Sigmoid colon (tissue), 7 donors: ENCODE measurements at places on chromosomes 6 and 20. TPM values are rescaled to one million over a fixed set of nuclear protein-coding genes. Genes with fewer than 3 reads are reported as not detected.

DNA sequence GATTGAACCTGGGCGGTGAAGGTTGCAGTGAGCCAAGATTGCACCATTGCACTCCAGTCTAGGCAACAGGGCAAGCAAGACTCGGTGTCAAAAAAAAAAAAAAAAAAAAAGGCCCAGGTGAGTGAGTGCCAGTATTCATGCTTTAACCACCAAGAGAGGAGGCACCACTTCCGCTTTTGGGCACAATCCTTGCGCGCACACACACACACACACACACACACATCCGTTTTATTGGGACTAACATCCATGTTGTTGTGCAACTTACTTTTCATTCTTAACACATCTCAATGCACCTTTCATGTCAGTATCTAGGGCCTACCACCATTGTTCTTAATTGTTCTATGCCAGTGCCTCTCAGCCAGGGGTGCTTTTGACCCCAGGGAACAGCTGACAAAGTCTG, 263.0 kb downstream of the CDC5L start:
- DNase-seq = no peak
- peaks cover 20% of the 10 kb centered on the region for H3K4me1 ChIP-seq
- no peaks in the 10 kb centered on the region for H3K27me3 ChIP-seq

DNA sequence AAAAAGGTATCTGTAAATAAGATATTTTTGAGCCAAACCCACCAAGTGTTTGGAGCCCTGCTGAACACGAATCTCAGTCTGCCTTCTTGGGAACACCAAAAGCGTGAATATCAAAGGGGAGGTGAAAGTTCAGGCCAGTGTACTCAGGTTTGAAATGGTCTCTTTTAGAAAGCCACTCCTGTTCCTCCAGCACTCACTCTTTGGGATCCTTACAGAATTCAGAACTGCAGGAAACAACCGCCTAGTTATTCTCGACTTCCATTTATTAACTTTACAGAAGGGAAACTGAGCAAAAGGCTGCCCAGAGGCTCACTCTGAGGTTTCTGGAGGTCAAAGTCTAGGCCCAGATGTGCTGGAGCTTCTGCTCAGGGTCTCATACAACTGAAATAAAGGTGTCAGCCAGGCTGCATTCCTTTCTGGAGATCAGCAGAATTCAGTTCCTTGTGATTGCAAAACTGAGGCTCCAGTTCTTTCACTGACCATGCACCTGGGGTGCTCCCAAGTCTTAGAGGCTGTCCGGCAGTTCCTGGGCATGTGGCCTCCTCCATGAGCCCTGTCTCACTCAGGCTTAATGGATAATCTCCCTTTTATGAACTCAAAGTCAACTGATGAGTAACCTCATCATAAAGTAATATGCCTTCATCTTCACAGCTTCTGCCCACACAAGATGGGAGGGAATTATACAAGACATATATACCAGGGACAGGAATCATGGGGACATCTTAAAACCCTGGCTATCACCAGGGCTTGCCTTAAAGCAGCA, 65.5 kb upstream of the TNFAIP3 start:
- peaks cover 19% of the 10 kb centered on the region for H3K4me1 ChIP-seq
- no peak for DNase-seq
- no peaks in the 10 kb centered on the region for H3K36me3 ChIP-seq
- H3K4me3 ChIP-seq = no peak overlapping the region
- no peaks in the 10 kb centered on the region for H3K27me3 ChIP-seq
- no peak overlapping the region for H3K27ac ChIP-seq

Gene CST3
- total RNA-seq = 1,250 TPM

Gene ADGB
- 0.55 TPM for total RNA-seq

- H3K4me3 ChIP-seq = no peak overlapping the region
- no peak overlapping the region for H3K27ac ChIP-seq
- H3K4me1 ChIP-seq = no peaks in the 10 kb centered on the region
- peaks cover 9% of the 10 kb centered on the region for H3K27me3 ChIP-seq
- no peaks in the 10 kb centered on the region for H3K36me3 ChIP-seq
- no peak for DNase-seq
Observed at GRCh38 chr20:62638055-62638570, 4.2 kb upstream of the SLCO4A1 start.

DNA sequence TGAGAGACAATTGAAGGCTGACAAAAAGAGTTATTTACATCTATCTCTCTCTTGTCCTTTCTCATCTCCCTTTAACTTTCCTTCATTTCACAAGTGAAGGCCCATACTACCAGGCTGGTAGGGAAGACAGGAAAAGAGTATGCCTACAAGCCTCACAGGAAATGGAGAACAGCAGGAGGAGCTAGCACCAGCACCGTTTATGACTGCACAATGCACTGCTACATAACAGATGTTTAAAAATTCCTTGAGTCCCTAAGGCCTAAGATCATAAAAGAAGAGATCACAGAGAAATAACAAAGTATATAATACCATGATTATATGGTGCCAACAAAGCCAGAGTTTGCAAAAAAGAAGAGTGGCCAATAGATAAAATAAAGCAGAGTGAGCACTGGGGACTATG, 194.8 kb downstream of the UNC5CL start:
- H3K27me3 ChIP-seq = no peaks in the 10 kb centered on the region
- no peak overlapping the region for H3K27ac ChIP-seq
- no peak overlapping the region for H3K4me3 ChIP-seq

DNA sequence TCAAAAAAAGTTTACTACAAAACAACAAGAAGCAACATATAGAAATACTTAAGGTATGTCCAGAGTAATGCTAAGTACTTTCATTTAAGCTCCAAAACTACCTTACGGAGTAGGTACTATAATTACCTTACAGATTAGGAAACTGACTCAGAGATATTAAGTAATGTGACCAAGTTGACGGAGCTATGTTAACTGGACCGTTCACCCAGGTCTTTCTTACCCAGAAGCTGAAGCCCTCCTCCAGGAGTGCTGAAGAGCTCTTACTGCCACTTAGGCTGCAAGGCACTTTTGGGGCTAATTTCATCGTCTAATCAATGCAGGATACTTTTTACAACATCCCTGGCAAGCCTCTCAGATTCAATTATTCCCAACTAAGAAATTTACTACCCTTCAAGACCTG, 123.7 kb downstream of the CHD6 start:
- no peak overlapping the region for H3K4me3 ChIP-seq
- no peak for DNase-seq
- H3K36me3 ChIP-seq = peaks cover 16% of the 10 kb centered on the region
- no peaks in the 10 kb centered on the region for H3K27me3 ChIP-seq
- H3K4me1 ChIP-seq = peaks cover under 1% of the 10 kb centered on the region

GRCh38 chr6:27177485-27178406, 69.8 kb upstream of the PRSS16 start:
- peak overlapping the region; percentile 94 for H3K4me3 ChIP-seq
- peak; percentile 92 for DNase-seq
- no peaks in the 10 kb centered on the region for H3K36me3 ChIP-seq
- no peaks in the 10 kb centered on the region for H3K4me1 ChIP-seq
- no peaks in the 10 kb centered on the region for H3K27me3 ChIP-seq

DNA sequence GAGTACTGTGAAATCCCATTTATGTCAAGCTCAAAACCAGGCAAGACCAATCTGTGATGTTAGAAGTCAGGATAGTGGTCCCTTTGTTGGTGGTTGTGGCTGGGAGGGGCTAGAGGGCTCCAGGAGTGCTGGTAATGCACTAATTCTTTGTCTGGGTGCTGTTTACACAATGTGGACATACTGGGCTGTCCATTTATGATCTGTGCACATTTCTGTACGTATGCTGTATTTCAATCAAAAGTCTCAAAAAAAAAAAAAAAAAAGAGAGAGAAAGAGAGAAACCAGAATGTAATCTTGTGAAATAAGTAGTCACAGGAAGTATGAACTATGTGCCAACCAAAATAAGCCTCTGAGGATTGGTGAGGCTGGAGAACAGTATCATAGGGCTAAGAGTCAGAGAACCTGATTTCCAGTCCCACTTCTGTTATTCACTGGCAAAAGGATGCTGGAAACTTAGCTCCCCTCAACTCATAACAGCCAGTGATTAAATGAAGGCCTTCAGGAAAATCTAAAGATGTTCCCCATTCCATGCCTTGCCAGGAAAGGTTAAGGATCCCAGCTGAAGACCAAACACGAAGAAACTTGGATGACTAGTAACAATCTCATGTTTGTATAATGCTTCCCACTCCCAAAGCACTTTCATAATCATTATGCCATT, 19.6 kb upstream of the TRAM2 start:
- no peaks in the 10 kb centered on the region for H3K4me1 ChIP-seq
- H3K27me3 ChIP-seq = no peaks in the 10 kb centered on the region
- no peaks in the 10 kb centered on the region for H3K36me3 ChIP-seq
- H3K4me3 ChIP-seq = no peak overlapping the region

DNA sequence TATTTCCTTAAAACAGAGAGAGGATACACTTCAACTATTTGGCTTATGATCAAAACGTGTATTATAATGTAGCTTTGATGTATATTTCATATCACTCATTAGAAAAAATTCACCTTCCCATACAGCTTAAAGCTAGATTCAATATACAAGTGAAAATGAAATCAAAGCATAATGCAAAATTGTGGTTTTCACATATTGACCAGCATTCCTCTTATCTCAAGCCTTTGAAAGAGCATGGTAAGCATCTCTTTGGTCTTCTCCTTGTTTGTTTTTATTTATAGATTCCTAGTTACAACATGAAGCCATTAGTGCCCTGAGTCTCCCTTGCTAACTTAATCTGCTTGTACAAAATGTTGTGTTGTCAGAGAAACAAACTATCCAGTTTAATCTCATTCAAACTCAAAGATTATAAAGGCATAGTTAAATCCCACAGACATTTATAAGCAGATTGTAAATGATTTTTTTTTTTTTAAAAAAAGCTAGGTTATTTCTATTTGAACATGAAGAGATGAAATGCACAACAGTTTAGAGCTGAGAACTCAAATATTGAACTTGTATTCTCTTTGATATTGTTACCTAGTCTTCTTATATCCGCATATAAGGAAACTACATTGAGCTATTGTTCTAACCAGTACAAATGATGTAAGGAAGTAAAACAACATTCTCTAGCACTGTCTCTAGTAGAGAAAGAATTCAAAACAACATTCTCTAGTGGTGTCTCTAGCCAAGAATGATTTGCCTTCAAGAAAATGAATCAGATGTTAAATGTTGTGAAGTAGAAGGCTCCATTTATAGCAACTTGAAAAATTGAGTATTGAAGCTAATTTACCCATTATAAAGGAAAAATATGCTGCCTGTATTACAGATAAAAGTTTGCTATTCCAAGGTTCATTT, 31.2 kb upstream of the SMIM28 start:
- H3K4me3 ChIP-seq = no peak overlapping the region
- H3K4me1 ChIP-seq = peaks cover 17% of the 10 kb centered on the region
- H3K27me3 ChIP-seq = no peaks in the 10 kb centered on the region
- DNase-seq = no peak

GRCh38 chr6:7468382-7469081, 72.9 kb upstream of the DSP start:
- no peak overlapping the region for H3K4me3 ChIP-seq
- no peaks in the 10 kb centered on the region for H3K4me1 ChIP-seq
- no peaks in the 10 kb centered on the region for H3K36me3 ChIP-seq

DNA sequence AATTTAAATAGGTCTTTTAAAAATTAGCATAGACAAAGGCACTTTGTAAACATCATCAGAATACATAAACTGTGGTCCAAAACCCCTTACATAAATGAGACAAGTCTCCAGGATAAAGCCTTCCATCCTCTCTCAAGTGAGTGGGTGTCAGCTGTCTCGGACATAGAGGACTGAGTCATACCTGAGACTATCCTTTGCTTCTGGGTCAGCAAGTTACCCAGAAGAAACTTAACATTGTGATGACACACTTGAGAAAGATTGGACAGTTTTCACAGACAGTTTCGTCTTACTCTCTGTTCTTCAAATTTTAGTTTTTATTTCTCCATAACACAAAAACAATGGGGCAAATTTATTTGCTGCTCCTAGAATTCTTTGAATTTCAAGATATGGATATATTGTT, 838.0 kb downstream of the DHX35 start:
- no peaks in the 10 kb centered on the region for H3K27me3 ChIP-seq
- H3K36me3 ChIP-seq = no peaks in the 10 kb centered on the region
- no peak overlapping the region for H3K4me3 ChIP-seq

- H3K27me3 ChIP-seq = no peaks in the 10 kb centered on the region
- no peak overlapping the region for H3K27ac ChIP-seq
- no peak overlapping the region for H3K4me3 ChIP-seq
- no peaks in the 10 kb centered on the region for H3K36me3 ChIP-seq
- DNase-seq = no peak
- no peaks in the 10 kb centered on the region for H3K4me1 ChIP-seq
Observed at GRCh38 chr6:101776919-101777350, 383.4 kb downstream of the GRIK2 start.

Gene WFDC9
- total RNA-seq = not detected

GRCh38 chr6:88574031-88574430, 389.4 kb downstream of the RNGTT start:
- H3K27me3 ChIP-seq = no peaks in the 10 kb centered on the region
- no peaks in the 10 kb centered on the region for H3K4me1 ChIP-seq
- no peak overlapping the region for H3K4me3 ChIP-seq
- H3K36me3 ChIP-seq = no peaks in the 10 kb centered on the region

Gene EEF1A2
- 9.3 TPM for total RNA-seq

Gene HNF4A
- total RNA-seq = 1.1 TPM

Gene LAMA4
- total RNA-seq = 113 TPM

DNA sequence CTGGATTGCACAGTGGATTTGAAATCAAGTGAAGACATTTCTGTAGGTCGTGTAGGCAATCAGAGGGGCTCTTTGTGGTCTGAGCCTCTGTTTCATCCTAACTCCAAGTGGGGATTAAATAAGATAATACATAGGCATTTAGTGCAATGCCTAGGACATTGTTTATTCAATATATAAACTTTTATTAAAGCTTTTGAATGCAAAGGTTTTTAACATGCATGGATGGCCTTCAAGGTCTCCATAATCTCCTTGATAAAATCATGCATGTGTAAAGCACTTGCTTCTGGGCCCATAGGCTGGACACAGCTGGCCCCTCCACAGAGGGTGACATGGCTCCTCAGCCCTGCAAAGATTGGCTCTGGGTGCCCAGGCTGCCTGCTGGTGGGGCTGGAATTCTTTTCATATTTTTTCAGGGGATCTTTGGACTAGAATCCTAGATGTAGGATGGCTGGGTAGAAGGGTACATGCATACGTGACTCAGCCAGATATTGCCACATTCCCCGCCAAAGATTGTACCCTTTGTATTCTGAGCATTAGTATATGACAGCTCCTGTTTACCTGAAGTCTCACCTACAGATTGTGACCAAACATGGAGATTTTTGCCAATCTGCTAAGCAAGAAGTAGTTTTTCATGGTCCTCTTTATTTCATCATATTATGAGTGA, 19.0 kb upstream of the AVP start:
- no peak overlapping the region for H3K4me3 ChIP-seq
- no peaks in the 10 kb centered on the region for H3K36me3 ChIP-seq
- no peaks in the 10 kb centered on the region for H3K4me1 ChIP-seq
